ENCODE measurements at places on chromosomes 6 and 20.
A peak's percentile ranks its signal among the peaks of the same experiment; 100 is the strongest.

DNA sequence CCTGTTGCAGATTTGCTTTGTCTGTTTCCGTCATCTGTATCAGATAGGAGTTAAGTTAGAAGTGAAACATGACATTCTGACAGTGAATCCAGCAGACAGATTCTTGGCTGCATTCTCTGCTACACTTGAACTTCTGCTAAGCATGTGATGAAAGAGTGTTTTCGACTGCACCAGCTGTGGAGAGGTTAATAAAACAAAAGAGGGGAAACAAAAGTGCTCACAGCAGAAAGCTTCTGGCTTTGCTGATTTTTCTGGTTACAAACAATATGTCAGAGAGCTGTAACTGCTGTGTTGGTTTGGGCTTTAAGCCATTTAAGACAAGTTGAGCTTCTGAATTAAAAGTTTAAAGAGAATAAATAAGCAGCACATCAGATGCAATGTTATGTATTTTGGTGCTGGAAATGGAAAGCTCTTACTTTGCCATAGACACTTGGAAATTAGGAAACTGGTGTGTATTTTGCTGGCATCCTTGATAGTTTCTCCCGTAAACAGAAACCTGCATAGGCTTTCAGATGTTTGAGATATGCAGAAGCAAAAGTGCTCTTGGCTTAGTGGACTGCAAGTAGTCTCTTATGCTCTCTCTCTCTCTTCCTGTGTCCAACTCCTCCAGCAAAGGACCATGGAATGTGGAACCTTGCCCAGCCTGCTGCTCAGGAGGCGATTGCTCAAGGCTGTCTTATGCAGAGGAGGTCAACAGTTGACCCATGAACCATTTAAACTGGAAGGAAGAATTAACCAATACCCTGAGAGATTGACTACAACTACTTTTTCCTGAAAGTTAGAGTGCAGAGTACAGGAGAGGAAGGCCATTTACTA, 104.9 kb downstream of the RPS12 start:
- DNase-seq = peak; percentile 80

GRCh38 chr6:121849477-121849876, 414.0 kb downstream of the GJA1 start:
- peak; percentile 77 for DNase-seq

DNA sequence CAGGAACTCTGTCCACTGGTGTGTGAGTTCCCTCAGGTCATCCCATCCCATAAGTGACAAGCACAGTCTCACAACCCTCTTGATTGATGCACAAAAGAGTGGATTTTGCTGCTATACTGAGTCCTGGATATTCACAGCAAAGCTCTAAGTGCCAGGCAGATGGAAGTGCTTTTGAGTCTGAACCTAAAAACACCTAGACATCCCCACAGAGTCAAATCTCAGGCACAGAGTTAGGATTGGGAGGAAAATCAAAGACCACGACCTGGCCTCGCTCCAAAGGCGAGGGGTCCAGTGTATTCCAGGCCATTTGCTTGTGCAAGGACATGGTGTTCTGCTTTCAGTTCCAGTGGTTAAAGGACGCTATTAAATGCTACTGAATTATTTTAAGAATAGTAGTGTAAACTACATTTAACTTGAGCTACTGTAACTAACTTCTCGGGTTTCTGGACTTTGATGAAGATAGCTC, 56.8 kb downstream of the RREB1 start:
- no peak for DNase-seq

DNA sequence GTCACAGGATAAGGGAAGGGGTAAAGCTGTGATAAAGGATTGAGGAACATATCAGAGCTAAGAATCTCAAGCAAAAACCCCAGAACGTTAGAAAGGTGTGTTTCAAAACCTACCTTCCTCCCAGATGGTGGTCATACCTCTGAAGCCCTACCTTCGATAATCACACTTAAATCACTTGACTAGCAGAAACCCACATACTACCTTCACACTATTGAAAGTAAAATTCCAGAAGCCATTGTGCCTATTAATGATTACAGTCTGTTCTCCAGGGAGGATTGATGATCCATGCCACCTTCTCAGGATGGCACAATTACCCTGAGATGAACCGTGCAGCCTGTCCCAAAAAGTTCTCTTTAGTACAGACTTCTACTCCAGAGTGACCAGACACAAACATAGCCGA, 72.3 kb upstream of the SOX4 start:
- no peak for DNase-seq

DNA sequence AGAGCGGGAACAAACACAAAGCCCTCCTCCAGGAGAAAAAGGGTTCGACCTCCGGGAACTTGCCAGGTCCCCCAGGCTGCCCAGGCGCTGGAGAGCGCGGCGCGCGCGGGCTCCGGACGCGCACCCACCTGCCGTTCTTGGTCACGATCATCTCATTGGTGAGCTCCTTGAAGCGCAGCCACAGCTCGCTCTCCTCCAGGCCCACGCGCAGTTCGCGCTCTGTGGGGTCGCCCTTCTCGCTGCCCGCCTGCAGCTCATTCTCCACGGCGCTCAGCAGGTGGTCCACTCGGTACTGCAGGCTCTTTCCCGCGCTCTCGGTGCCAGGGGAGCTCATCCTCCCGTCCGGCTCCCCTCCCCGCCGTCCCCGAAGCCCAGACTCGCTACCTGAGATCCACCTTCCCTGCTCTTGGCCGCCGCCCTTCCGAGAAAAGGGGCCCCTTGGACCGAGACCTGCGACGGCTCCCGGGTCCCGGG, 356 bp downstream of the TBXT start:
- no peak for DNase-seq

- DNase-seq = no peak
Observed at GRCh38 chr6:149079456-149079855, 238.1 kb upstream of the TAB2 start.

GRCh38 chr6:156809034-156809433, 31.9 kb downstream of the ARID1B start:
- DNase-seq = peak; percentile 20

GRCh38 chr6:82775361-82775760, 290.3 kb downstream of the UBE3D start:
- no peak for DNase-seq

GRCh38 chr6:110532431-110532830, 56.0 kb upstream of the SLC22A16 start:
- DNase-seq = peak; percentile 74

DNA sequence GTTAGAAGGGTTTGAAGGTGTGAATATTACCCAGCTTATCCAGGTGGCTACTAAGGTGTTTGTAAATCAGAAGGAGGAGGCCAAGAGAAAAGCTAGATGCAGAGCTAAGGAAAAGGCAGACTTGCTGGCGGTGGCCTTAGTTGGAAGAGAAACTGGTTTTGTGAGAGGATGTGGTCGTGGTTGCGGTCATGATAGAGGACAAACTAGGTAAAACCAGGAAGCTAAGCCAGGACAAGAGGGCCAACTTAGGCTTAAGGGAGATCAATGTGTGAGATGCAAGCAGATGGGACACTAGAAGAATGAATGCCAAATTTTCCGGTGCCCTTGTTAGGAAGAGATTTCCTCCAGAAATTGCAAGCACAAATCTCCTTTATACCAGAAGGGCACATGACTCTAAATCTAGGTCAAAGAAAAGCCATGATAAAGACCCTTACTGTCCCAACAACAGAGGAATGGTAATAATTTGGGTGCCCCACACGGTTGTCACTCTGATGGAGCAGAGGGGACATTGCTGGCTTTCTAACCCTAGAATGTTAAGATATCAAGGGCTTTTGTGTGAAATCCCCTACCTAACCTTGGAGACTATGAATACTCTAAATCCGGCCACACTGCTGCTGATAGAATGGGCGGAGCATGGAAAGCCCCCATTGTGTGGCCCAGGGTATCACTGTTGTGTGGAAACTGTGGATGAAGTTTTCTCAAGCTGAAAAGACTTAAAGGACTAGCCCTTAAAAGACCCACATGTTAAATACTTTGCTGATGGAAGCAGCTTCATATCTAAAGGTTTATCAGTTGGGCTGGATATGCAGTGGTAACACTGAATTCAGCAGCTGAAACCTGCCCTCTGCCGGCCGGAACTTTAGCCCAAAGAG, 7.8 kb downstream of the IL22RA2 start:
- DNase-seq = no peak

DNA sequence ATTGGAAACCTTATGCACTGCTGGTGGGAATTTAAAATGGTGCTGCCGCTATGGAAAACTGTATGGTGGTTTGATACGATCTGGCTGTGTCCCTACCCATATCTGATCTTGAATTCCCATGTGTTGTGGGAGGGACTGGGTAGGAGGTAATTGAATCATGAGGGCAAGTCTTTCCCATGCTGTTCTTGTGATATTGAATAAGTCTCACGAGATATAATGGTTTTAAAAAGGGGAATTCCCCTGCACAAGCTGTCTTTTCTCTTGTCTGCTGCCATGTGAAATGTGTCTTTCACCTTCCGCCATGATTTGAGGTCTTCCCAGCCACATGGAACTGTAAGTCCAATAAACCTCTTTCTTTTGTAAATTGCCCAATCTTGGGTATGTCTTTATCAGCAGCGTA, 4.9 kb downstream of the TAP2 start:
- no peak for DNase-seq

- DNase-seq = peak; percentile 61
Observed at GRCh38 chr6:161257793-161258457, 15.9 kb downstream of the AGPAT4 start.

GRCh38 chr6:23403460-23403859, 722.6 kb upstream of the NRSN1 start:
- no peak for DNase-seq

GRCh38 chr6:139640921-139641320, 266.5 kb upstream of the CITED2 start:
- no peak for DNase-seq

GRCh38 chr20:57091748-57092111, 174.7 kb downstream of the BMP7 start:
- no peak for DNase-seq

- peak; percentile 44 for DNase-seq
Observed at GRCh38 chr20:58231683-58232082, 3.2 kb upstream of the ANKRD60 start.

- DNase-seq = no peak
Observed at GRCh38 chr6:122246906-122247658, 152.4 kb upstream of the HSF2 start.

- no peak for DNase-seq
Observed at GRCh38 chr6:33826537-33826936, 22.7 kb upstream of the MLN start.

DNA sequence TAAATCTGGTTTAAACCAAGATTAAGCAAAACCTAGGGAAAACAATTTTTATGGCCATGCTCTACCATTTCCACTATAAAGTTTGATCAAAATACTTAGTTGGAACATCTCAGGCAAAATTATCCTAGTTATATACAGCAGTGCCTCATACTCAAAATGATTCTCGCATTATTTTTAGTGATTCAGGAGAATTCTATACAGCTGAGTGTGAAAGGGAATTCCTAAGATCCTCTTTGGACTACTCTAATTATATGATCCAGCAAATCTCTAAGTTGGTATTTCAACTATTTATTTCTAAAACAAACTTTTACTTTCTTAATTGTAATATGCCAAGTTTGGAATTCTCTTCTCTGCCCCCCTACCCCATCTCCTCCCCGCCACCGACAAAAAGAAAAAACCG, 8.6 kb downstream of the DTNBP1 start:
- DNase-seq = no peak

GRCh38 chr6:112934433-112935327, 587.5 kb downstream of the RFPL4B start:
- DNase-seq = no peak

DNA sequence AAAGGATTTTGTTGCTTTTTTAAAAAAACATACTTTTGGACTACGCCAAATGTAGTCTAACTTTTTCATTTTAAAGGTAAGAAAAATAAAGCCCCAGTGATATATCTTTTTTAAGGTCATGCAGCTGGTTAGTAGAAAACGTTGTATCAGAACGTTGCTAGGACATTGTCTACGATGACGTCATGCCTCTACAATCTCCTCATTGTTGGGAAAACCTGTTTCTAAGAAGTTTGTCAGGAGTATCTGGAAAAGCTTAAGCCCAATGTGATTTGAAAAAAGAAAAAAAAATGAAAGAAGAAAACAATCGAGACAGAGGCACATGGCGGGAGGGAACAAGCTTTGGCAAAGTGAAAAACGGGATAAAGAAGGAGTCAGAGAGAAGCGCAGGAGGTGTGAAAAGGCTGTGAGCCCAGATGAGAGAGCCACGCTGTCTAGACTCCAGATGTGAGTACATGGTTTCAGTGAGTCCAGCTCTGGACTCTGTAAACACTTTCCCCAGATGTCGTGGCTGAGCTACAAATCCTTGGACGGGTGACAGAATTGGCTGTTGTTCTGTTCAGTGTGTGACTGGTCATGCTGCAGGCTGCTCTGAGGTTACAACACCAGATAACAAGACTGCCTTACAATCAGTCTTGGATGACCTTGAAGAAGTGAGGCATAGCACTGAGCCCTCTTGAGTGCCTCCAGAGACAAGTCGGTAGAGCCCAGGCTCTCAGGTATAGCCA, 656.7 kb upstream of the ID4 start:
- DNase-seq = no peak

DNA sequence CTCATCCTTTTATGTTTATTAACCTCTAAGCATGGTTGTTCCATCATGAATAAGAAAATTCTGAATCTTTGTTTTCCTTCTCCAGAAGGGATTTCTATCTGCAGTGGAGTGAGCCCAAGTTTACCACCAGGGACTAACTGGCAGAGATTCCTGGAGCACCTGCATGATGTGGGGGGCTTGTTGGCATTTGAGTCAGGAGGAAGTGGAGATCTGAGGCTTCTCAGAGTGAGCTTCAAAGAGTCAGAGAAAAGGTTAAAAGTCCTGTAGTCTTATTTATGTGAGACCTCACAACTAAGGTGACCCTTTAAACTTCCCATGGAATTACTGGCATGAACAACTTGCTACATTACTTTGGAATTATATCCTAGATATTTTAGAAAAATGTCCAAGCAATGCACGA, 138.1 kb upstream of the SLC24A3 start:
- no peak for DNase-seq

GRCh38 chr20:32589256-32589655, 4.1 kb upstream of the NOL4L start:
- no peak for DNase-seq

GRCh38 chr6:26097268-26097875, 10.1 kb downstream of the HFE start:
- peak; percentile 51 for DNase-seq

- DNase-seq = no peak
Observed at GRCh38 chr6:146153040-146153758, 124.3 kb downstream of the GRM1 start.

Data from LHCN-M2 (cell line).